Right ventricle myocardium inferior (tissue), 1 donor: ENCODE measurements at places on chromosomes 16 and 17. TPM values are rescaled to one million over a fixed set of nuclear protein-coding genes. Genes with fewer than 3 reads are reported as not detected.

GRCh38 chr16:22205577-22206012 is 483 bp upstream of the EEF2K start:
- DNase-seq = no peak

GRCh38 chr16:82231008-82231787 is 61.2 kb upstream of the MPHOSPH6 start:
- DNase-seq = no peak

GRCh38 chr16:66357523-66357928 is 9.0 kb upstream of the CDH5 start:
- DNase-seq = no peak

Gene CENPV
- total RNA-seq = 12.8 TPM
